ENCODE measurements at places on chromosomes 6 and 20.

GRCh38 chr6:143328876-143329275, 121.6 kb downstream of the ADAT2 start:
- no peak for DNase-seq

- DNase-seq, result peak; percentile 70
Measured at GRCh38 chr20:63574156-63574828, at the start of gene HELZ2. TSS of gene HELZ2 (minus strand) at chr20:63574239. CDS start at chr20:63572385, 1,854 bp downstream.

DNA sequence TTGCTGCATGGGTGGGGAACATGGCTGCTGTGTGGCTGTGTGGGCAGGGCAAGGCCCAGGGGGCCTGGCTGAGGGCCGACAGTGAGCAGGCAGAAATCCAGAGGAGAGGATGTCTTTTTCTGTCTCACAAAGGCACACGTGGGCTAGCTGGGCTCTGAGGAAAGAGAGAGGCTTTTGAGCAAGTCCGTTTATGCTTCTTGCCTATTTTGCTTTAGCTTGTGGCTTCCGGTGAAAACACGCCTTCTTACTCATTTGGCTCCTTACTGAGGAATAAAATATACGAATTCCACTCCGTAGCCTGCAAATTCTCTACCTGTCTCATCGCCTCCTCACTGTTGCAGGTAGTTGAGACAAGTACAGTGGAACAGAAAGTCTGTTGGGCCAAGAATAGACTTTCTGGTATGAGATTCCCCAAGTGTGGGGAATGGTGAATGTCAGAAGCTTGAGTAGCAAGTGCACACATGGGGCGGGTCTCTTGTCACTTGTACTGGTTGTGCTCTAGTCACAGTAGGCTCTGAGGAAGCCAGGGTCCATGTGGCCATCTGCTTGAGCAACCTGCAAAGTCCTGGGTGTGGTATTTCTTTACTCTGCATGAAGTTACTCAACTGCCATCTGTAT, 28.4 kb downstream of the WRNIP1 start:
- DNase-seq, result no peak

GRCh38 chr6:116380346-116380745, 9.6 kb downstream of the DSE start:
- no peak for DNase-seq

DNA sequence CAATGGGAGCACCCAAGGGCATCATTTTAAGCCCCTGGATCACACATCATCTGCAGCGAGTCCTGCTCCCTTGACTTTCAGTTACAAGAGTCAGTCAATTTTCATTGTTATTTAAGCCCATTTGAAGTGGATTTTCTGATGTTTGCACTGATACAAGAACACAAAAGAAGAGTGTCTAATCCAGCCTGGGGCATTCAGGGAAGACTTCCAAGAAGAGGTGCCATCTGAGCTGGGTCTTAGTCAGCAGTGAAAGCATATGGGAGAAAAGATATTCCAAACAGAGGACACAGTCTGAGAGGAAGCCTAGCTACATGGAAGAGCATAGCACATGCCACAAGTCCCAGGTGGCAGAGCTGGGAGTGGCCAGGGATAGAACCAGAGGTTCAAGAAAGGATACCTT, 10.4 kb upstream of the FOXP4 start:
- DNase-seq, result no peak

DNA sequence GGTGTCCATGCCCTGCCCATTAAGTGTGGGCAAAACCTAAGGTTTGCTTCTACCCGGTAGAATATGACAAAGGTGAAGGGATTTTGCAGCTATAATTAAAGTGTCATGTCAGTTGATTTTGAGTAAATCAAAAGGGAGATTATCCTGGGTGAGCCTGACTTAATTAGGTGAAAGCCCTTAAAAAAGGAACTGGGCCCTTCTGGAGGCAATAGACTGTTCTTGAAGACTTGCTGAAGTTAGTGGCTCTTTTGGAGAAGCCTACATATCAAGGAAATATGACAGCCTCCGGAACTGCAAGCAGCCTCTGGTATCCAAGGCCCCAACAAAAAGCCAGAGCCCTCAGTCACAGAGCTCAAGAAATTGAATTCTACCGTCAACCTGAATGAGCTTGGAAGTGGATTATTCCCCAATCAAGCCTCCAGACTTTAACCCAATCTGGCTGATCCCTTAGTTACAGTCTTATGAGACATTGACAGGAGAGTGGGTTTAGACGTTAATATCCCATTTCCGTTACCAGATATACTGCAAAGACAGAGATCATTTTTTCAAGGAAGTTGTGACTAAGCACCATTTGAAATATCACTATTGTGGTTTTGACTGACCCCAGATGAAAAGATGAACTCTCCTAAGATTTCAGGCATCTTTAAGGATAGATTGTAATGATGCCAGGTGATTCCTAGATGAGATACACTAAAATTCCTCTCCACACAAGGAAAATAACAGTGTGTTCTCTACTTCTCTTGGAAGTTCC, 303.4 kb downstream of the PLCB1 start:
- DNase-seq, result no peak

DNA sequence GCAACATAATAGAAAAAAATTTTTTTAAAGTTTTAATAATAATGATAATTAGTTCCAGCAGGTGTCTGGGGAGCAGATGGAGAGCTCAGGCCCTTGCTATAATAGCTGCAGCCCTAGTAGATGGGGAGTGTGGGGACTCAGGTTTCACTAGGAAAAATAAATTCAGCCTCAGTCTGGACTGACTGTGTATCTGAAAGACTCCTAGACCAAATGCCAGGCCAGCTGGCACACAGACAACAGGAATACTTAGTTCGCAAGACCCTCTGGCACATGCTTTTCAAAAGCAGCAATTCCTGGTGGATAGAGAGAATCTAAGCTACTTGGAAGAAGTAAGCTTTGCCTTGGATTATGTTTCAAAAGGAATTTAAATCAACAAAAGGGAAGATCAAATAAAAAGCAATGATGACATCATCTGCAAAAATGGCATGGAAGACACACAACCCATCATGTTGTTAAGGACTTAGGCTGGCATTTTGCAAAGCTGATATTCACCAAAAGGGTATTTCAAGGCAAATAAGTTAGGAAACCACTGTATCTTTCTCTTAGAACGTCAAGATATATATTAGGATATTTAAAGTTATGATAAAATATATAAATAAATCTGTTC, 107.8 kb downstream of the RNGTT start:
- DNase-seq, result no peak

- DNase-seq, result no peak
Measured at GRCh38 chr6:127582777-127583462, 5.9 kb downstream of the C6orf58 start.

DNA sequence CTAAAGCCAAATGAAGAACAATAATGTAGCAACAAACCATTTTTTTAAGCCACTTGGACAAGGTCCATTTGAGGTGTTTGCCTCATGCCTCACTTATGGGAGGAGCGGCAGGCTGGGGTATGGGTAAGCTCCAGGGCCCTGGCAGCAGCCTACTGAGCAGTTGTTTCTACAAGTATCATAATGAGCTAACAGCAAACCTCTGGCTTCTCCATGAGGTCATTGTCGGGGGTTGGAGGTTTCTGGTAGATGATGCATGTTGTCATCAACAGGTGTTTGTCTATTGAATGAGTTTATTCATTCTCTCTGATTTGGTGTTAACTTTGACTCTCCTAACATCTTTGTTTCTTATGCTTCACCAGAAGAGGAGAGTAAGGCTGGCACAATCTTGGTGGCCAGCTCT, 150.7 kb downstream of the TBC1D7 start:
- no peak for DNase-seq

- DNase-seq, result no peak
Measured at GRCh38 chr20:51563486-51564332, 21.2 kb upstream of the NFATC2 start.

GRCh38 chr6:103113416-103113815, 1719.9 kb downstream of the GRIK2 start:
- DNase-seq, result no peak

- DNase-seq, result no peak
Measured at GRCh38 chr6:45072673-45073072, 255.5 kb upstream of the RUNX2 start.

DNA sequence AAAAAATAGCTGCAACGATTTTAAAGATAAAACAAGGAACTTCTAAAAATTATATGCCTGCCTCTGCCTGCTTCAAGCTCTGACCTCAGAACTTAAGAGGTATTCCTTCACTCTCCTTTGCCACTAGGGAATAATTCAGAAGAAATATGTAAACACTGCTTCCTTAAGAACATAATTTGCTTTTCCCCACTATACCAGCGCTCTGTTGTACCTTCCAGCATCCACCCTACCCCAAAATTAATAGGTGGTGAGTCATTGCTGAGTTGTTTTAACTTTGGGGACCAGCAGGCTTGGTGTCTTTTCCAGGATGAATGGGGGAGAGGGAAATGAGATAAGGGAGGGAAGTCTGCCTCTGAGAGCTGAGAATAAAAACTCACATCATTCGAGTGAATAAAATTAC, 107.7 kb upstream of the ATXN1 start:
- DNase-seq, result no peak

DNA sequence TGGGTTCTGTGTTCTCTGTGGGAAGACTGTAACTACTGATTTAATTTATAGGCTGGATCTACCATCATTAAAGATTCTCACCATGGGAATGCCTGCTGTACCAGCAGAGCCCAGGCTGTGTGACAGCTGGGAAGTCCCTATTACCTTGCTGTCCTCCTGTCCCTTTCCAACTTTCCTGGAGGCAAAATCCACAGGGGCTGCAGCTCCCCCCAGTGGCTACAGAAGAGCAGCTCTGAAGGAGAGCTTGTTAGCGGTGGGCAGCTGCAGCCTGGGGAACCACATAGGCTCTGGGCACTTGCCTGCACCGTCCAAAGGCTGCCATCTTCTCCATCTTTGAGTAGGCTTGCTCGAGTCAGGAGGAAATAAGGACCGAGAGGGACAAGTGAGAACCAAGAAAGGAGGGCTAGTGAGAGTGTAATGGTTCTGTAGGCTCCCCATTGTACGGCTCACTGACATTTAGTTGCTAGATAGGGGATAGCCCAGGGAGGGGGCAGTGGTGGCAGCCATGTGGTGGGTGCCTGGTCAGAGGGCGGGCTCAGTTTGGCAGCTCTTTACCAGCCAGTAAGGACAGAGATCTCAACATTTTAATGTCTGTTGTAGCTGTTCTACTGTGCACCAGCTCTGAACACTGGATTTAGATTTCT, 155.1 kb upstream of the MLIP start:
- no peak for DNase-seq

DNA sequence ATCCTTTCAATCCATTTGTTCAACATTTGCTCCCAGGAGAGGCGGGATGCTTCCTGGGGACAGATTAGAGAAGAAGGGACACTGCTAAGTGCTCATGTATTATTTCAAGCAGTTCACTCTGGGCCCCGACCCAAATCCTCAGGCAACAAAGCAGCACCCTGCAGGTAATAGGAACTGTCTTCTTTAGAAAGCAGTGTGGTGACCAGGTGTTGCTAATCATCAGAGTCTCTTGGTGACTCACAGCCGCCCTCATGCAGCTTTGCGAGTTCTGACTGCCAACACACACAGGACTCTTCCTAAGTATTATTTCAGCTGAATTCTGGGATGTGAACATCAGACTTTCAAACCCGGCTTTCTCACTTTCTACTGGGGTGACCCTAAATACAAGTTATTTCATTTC, 356.4 kb downstream of the PRKN start:
- no peak for DNase-seq

GRCh38 chr20:60170116-60170515, 211.9 kb downstream of the CDH26 start:
- no peak for DNase-seq

GRCh38 chr20:39630215-39630908, 668.2 kb downstream of the DHX35 start:
- no peak for DNase-seq

GRCh38 chr6:9039258-9039657, 603.9 kb upstream of the SLC35B3 start:
- DNase-seq, result no peak

GRCh38 chr6:123276546-123276980, 280.5 kb downstream of the CLVS2 start:
- peak; percentile 61 for DNase-seq
